ENCODE measurements at places on chromosomes 5 and 9.

DNA sequence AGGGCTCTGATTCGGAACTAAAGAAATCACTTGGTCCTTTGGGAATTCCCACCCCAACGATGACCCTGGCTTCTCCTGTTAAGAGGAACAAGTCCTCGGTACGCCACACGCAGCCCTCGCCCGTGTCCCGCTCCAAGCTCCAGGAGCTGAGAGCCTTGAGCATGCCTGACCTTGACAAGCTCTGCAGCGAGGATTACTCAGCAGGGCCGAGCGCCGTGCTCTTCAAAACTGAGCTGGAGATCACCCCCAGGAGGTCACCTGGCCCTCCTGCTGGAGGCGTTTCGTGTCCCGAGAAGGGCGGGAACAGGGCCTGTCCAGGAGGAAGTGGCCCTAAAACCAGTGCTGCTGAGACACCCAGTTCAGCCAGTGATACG, 83.4 kb downstream of the GOLPH3 start:
- no peak for DNase-seq

DNA sequence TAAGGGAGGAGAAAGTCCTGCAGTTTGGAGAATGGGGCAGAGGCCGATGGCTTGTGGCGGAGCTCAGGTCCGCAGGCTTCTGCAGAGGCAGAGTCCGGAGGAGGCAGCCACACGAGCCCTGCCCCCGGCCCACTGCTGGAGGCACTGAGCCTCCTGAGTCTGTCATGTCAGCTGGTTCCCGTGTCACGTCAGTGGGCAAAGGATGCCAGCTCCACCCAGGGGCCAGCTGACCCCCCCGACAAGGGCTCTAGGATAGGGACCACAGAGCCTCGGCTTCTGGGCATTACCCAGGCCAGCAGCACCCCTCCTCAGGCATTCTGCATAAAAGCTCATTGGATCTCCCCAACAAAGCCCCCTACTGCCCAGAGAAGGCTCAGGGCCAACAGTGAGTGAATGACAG, 8.5 kb downstream of the SH3PXD2B start:
- DNase-seq = no peak

GRCh38 chr5:66354422-66354821, 210.3 kb downstream of the SREK1 start:
- no peak for DNase-seq

GRCh38 chr5:132474881-132475496, 15.6 kb downstream of the IRF1 start:
- no peak for DNase-seq

- no peak for DNase-seq
These were observed 85.7 kb upstream of the LHFPL2 start for GRCh38 chr5:78734094-78734845.

- DNase-seq = no peak
These were observed 149.0 kb upstream of the ITGA1 start for GRCh38 chr5:52638732-52639131.
